ENCODE measurements at places on chromosomes 1 and 21.

GRCh38 chr1:218656301-218657037 lies 311.3 kb downstream of the TGFB2 start:
- no peak for DNase-seq

DNA sequence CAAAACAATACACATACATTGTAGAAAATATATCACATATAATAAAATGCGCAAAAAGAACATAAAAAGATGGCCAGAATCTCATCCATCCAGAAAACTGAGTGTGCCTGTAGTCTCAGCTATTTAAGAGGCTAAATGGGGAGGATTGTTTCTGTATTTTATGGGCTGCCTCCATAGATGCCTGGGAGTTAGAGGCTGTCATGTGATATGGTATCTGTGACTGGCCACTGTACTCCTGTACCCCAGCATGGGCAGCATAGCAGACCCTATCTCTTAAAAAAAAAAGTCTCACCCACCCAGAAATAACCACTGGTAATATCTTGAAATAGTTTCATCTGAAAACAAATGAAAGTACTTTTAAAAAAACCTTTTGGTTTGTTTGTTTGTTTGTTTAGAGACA lies 3.5 kb upstream of the TLCD4 start:
- DNase-seq: no peak

GRCh38 chr1:33007190-33008050 lies 29.3 kb downstream of the AK2 start:
- no peak for DNase-seq

DNA sequence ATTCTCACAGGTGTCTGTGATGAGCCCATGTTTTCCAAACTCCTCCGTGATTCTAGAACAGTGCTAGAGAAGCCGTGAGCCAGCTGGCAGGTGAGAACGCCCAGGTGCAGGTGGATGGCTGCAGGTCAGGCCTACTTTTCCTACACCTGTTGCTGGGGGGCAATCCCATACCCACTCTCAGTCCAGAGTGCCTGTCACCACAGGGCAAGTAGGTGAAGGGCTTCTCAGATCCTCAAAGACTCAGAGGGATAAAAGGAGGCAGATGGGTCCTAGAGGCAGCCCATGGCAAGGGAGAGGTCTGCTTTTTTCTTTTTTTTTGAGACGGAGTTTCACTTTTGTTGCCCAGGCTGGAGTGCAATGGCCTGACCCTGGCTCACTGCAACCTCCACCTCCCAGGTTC lies 50.7 kb upstream of the H6PD start:
- DNase-seq: no peak

DNA sequence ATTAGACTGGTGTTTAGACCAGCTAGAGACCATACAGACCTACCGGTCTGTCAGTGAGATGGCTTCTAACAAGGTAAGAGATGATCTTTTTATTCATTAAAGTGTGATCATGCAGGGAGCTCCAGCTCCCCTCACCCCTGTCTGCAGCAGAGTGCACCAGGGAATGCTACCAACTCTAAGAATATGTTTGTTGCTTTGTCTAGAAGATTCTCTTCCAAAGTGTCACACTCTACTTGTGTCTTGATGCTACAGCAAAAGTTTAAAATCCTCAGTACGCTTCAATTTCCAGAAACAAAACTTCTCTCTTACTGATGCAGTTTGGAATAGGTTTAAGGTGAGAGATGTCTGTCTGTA lies 201.4 kb upstream of the SGIP1 start:
- no peak for DNase-seq

DNA sequence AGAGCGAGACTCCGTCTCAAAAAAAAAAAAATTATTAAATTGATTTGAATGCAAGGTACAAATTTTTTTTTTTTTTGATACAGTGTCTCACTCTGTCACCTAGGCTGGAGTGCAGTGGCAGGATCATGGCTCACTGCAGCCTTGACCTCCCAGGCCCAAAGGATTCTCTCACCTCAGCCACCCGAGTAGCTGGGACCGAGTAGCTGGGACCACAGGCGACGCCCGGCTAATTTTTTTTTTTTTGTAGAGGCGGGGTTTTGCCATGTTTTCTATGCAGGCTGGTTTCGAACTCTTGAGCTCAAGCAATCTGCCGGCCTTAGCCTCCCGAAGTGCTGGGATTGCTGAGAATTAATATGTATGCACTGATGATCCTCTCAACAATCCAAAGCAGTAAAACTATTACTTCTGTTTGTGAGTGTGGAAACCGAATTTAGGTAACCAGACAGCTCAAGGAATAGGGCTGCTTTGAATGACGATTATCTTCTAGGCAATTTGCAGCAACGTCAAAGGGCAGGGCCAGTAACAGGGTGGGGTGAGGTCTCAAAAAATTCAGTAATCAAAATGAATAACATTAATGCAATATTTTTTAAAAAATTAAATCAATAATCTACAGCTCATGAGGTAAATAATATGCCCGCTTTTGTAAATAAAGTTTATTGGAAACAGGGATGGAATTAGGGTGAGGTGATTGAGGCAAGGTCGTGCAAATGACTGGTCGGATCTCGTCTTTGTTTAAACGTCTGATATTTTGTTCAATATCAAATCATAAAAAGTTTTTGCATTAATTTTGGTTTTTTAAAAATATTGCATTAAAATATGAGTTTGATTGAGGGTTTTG lies 1.2 kb downstream of the CLSPN start:
- no peak for DNase-seq

DNA sequence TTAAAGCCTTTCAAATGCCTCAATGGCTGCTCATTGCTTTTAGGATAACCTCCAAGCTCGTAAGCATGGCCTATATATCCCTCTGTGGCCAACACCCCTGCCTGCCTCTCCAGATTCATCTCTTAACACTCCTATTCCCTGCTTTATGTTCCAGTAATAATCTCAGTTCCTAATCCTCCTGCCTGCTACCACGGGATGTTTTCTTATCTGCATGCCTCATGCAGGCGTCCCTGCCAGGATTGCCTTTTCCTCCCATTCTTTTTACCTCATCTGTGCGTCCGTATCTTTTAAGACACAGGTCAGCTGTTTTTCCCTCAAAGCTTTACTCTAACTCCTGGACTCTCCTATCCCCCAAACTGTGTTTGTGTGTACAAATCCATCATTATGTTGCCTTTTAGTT lies 36.1 kb downstream of the ZBTB40 start:
- no peak for DNase-seq

- DNase-seq: no peak
These were observed 89.6 kb upstream of the EDN2 start for GRCh38 chr1:41573785-41574713.

DNA sequence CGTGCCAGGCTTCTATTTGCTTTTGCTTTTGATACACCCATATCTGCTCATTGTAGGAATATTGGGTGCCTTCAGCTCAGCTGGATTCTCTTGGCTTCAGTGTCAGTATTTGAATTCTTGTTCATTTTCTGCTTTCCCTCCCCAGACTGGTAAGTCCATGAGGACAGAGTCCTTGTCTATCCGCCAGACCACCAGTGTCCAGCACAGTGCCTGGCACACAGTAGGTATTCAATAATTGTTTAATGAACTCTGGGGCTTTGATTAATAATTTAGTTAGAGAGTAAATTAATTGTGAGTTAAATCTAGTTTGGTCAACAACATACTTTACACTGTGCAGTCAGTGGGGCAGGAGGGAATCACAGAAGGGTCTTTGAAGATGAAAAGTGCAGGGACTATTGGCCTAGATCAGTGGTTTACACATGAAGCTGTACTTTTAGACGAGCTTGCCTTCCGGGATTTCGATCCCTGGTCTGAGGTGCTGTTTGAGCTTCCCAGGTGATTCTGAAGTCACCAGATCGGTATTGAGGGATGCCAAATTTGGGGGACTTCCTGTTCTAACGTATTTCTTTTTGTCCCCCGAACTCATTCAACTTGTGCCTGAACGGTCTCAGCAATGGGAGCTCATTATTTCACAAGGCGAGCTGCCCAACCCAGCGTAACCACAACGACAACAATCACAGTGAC lies 119.1 kb upstream of the JUN start:
- no peak for DNase-seq

GRCh38 chr1:115458426-115459114 lies 120.5 kb upstream of the NGF start:
- no peak for DNase-seq

GRCh38 chr1:59903141-59903754 lies 23.3 kb downstream of the CYP2J2 start:
- DNase-seq: peak; percentile 14

- no peak for DNase-seq
These were observed 548 bp downstream of the KCNN3 start for GRCh38 chr1:154869351-154870114.

DNA sequence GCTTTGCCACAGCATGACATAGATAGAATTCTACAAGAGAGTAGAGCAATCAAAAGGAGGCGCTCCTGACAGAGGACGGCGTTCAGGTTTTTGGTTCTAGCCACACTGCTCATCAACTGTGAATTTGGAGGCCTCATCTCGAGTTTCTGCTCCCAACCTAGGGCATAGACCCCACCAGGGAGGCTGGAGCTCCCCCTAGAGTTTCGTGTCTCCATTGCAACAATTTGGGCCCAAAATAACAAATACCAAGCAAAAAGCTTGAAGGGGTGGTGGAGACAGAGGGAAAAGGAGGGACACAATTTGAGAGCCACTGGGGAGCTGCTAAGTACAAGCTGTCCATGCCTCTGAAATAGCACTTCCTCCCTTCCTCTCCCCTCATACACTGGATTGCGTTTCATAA lies 297.0 kb downstream of the GPATCH2 start:
- DNase-seq: no peak

DNA sequence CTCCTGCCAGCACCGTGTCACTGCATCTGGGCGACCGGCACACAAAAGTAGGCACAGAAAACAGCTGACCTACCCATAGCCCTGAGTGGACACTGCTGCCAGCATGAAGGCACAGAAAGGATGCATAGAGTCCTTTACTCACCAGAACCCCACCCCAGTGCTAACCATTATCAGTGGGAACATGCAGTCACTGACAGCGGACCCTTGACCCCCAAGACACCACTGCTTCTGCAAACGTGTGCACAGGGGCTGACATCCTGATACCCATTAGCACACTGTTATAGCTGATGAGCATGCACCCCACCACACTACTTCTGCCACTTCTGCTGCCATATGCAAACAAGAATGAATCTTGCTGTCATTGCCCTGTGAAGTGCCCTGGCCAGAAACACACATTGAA lies 953.0 kb upstream of the NCAM2 start:
- no peak for DNase-seq

DNA sequence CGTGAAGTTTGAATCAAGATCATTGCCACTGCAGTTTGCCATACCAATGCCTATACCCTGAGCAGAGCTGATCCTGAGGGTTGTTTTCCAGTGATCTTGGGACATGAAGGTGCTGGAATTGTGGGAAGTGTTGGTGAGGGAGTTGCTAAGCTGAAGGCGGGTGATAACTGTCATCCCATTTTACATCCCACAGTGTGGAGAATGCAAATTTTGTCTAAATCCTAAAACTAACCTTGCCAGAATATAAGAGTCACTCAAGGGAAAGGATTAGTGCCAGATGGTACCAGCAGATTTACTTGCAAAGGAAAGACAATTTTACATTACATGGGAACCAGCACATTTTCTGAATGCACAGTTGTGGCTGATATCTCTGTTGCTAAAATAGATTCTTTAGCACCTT lies 78.6 kb downstream of the FMN2 start:
- DNase-seq: no peak

DNA sequence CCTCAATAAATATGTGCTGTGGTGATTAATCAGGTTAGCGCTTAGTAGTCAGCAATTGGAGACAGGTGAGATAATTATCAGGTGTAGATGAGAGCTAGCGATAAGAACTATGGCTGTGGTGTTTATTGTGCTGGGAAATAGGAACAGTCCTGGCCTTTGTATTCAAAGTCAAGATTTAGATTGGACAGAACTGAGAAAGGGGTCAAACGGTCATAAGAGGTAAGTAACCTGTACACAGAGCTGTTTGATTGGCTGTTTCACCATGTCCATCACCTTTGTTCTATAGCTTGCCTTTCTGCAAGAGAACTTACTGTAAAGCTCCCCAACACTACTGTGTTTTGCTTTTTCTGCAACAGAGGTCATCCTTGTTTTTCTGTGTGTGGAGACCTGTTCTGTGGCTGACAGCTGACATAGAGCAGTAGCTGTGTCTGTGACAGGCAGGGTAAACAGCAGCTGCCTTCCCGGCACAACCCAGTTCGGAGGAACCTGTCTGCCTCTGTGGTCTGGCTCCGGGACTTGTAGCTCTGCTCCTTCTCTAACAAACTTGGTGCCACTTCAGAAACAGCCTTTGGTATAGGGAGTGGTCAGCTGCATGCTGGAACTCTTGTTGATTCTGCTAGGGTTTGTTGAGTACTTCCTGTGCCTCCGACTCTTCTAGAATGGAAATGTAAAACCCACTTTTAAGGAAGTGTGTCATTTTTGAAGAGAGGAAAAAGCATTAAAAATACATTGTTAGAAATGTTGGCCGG lies 21.1 kb upstream of the CDC42 start:
- no peak for DNase-seq

DNA sequence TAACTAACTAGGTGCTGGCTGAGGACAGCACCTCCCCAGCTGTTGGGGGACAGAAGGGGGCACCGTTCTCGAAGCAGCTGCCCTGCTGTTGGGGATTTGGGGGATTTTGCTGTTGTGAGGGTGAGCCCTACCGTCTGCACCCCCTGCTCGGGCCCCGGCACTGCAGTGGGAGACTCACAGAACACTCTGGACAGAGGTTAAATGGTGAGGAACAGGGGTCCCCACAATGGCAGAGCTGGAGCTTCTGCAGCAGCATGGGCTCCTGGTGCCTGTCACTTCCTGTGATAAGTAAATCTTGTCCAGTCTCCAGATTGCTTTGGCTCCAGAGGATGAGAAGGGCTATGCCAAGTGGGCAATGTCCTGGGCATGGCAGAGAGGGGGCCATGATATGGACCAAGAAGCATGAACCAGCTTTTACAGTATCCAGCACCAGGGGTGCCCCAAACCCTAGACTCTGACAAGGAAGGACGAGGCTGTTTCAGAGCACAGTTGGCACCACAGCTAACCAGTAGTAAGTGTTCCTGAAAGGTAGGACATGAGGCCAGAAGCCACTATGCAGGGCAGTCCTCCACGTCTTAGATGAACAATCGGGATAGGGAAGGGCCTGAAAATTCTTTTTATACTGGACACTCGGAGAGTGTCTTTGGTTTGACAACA lies 365.1 kb upstream of the VAMP3 start:
- DNase-seq: peak; percentile 89

DNA sequence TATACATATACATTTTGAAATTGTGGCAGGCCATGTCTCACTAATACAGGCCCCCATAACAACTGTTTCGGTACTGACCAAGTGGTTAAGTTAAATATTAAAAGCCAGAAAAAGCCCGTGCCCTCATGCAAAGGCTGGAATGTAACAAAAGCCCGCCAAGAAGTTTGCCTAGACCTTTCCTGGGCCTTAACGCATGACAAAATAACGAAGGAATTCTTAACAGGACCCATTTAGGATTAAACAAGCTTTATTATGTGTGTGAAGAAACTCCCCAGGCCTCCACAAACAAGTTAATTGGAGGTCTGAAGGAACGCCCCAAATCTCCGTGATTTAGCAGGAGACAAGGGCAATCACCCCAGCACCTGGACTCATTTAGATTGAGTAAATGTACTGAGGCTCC lies 42.4 kb downstream of the TNFSF4 start:
- no peak for DNase-seq

GRCh38 chr1:6688001-6688400 lies 13.6 kb downstream of the DNAJC11 start:
- no peak for DNase-seq

GRCh38 chr1:36109041-36109679 lies 15.9 kb downstream of the COL8A2 start:
- DNase-seq: no peak

Measured in esophagus muscularis mucosa (tissue), 4 donors.